Nucleus accumbens (tissue), 56 donors: ENCODE measurements at places on chromosomes 4 and X.

GRCh38 chrX:100208076-100208475, 202.0 kb downstream of the PCDH19 start:
- no peak for DNase-seq

GRCh38 chr4:56941403-56941802, 33.7 kb downstream of the REST start:
- DNase-seq: no peak

DNA sequence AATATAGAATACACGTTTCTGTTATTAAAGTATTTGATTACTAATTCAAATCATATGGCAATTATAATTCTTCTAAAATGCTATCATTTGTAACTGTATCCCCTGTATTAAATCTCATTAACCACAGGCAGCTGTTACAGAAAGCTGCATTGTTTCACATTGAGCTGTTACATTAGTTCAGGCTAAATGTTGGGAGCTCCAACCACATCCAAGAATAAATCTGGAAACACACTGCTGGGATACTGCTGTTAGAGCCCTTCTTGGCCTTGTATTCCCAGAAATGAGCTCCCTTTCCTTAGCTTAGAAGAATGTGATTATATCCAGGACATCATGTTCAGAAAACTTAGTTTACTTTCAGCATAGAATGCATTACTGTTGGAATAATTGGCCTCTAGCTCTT, 48.2 kb downstream of the GUCY1B1 start:
- no peak for DNase-seq

DNA sequence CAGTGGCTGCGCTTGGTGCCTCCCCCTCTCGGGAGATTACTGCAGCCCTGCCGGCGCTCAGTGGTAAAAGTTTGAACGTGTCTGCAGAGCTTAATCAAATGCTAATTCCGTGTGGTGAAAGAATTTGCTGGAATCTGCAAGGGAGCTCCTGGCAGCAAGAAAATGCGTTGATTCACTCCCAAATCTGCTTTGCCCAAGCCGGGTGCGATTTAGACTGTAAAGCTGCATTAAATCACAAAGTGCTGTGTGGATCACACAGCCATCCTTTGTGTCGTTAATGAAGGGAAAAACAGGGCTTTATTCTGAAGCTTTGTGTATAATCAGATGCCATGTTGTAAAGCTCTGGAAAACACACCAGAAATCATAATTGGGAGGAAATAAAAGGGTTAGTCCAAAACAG, 444.1 kb downstream of the BCOR start:
- peak; percentile 2 for DNase-seq

GRCh38 chr4:70533211-70533610, 14.8 kb downstream of the AMTN start:
- no peak for DNase-seq

DNA sequence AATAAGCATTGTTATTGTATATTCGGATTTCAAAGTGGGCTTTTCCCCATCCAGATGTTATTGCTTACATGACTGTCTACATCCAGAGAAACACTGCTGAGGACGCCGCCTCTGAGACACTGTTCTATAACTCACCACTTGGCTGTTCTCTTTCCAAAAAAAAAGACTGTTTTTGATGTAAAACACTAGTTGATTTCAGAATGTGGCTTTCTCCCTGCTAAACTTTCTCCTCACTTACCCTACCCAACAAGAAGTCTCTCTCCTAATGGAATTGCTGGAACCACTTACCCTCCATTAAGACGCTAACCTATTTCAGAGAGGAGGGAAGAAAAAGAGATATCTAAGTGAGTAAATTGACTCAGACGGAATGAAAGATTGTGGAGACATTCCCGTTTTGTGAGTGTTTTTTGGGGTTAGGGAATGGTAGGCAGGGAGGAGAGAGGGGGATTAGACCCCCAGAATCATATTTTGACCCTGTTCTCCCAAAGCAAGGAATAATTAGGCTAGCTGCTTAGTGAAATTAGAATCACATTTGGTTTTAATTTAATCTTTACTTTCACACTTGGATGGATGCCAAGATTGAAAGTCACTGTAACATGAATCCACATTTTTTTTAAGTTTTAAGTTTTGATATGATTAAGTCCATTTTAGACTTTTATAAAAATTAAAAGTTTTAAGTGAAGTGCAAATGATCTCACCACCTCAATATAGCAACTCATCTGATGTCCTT, 174.9 kb downstream of the CHIC2 start:
- no peak for DNase-seq

DNA sequence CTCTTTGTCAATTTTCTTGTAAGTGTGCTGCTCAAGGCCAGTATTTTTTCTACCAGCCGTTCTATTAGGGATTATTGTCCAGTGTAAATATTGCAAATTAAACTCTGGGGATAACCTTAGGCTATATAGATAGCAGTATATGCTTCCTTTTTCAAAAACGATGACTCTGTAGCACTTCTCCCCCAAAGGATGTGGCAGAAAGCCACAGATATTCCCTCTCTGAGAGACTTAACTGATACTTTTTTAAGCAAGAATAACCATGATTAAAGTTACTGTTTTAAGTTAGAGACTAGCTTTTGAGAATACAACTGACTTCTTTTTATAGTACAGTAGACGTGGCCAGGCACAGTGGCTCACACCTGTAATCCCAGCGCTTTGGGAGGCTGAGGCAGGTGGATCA, 130.0 kb downstream of the FHIP1A start:
- DNase-seq: no peak

DNA sequence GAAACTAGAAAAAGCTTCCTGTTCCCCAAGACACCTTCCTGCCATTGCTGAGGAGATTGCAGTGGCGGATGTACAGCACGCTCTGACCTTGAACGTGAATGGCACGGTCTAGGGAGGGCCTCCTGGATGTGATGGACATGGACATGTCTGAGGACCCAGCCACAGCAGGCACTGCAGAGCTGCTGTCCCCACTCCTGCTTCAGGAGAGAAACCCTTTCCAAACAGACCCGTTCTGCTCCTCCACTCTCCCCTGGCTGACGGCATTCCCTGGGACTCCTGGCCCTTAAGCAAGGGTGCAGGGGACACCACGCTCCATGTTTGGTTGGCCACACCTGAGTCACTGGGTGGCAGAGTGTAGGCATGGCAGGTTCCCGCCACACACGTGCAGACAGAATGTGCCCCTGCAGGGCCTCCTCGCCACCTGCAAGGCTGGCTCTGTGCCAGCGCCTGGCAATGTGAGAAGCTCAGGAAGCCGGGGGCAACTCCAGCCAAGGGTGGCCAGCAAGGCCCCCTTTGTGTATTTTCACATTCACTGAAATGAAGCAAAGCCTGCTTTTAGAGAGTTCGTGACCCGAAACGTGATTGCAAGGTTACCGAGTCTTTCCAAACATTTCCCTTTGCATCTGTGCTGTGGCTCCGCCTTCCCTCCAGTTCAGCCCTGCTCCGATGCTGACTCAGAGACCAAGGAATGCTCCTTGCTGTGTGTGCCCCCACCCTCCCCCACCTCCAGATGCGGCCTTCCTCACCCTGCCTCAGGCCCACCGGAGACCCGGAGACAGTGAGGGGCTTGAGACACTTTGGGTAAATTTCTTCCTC, 46.1 kb downstream of the HTRA3 start:
- DNase-seq: no peak

GRCh38 chrX:70485466-70485865, 40.8 kb downstream of the DLG3 start:
- DNase-seq: no peak

GRCh38 chr4:3123181-3123671, 48.7 kb downstream of the HTT start:
- no peak for DNase-seq

- DNase-seq: no peak
Observed at GRCh38 chr4:54566608-54567007, 91.1 kb upstream of the KIT start.

- no peak for DNase-seq
Observed at GRCh38 chr4:148717988-148718387, 275.8 kb upstream of the NR3C2 start.

DNA sequence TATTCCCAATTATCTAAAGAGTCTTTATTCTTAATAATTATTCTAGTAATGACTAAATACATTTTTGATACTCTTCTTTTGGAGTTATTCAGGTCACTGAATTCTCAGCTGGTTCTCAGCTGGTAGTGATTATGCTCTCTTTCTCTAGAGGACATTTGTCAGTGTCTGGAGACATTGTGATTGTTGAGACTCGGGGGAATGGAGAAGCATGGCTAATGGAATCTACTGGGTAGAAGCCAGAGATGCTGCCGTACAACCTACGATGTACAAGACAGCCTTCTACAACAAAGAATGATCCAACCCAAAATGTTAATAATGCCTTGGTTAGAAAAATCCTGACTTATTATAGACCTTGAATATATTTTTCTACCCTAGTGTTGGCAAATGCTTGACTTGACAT, 149.2 kb upstream of the ANKRD50 start:
- no peak for DNase-seq

- no peak for DNase-seq
Observed at GRCh38 chr4:121421594-121421993, 40.8 kb upstream of the QRFPR start.

GRCh38 chrX:131235768-131236545, 53.1 kb downstream of the IGSF1 start:
- no peak for DNase-seq

GRCh38 chrX:12820737-12821136, 29.5 kb downstream of the PRPS2 start:
- DNase-seq: no peak

- DNase-seq: no peak
Observed at GRCh38 chrX:140425712-140426395, 79.0 kb downstream of the SOX3 start.

DNA sequence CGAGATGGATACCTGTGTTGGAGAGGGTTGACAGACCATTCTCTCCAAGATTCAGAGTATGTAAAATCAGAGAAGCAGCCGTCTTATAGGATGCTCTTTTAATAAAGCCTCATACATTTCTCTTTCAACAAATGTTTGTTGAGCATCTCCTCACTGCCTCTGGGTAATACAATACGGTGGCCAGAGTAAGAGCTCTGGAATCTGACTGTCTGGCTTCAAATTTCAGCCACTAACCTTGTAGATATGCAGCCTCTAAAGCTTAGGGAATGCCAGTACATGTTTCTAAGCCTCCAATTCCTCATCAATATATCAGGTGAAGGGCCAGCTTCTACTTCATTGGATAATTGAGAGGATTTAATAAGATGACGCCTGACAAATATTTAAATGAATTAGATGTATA, 61.3 kb downstream of the CLNK start:
- DNase-seq: no peak

DNA sequence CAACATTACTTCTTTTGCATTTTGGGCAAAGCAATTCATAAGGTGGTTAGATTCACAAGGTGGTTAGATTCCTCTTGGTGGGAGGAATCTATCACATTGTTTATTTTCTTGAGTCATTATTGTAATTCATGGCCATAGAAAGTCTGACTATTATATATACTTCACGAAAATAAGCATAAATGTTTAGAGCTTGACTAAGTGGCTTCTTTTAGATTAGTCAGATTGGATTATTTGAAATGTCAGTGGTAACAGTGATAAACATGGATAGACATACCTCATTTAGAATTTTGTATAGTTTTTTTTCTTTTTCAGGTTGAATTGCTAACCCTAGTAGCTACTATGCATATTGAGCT, 24.9 kb upstream of the DYNLT3 start:
- DNase-seq: no peak

DNA sequence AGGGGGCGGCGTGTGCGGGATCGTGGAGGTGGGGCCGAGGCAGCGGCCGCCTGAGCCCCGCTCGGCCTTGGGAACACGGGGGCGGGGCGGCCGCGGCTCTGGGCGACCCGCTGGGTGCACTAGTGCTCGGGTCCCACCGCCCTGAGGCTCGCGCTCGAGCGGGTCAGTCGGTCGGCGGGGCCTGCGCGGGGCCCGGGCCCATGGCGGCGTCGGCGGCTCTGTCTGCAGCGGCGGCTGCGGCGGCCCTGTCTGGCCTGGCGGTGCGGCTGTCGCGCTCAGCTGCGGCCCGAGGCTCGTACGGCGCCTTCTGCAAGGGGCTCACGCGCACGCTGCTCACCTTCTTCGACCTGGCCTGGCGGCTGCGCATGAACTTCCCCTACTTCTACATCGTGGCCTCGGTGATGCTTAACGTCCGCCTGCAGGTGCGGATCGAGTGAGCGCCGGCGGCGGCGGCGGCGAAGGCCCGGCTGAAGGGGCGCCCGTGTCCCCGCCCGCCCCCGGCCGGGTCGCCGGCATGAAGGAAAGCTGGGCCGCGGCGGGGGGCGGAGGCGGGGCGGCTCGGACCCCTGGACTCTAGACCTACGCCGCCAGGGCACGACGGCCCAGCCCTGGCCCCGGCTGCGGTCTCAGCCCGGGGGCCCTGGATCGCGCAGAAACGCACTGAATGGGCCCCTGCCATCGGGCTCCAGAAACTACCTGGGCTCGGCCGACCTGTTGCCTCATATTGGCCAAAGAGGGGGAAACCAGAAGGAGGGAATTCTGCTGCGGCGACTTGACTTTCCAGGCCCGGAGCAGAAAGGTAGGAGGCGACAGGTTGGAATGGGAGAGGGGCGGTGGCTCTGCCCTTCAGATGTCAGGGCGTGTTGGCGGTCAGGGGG, at the start of gene SMIM10L2A:
Gene SMIM10L2A, plus strand, starts transcription at position 13 of the 878 bp plus-strand sequence. Its CDS starts 188 bp downstream, at position 201.
- DNase-seq: no peak

- no peak for DNase-seq
Observed at GRCh38 chr4:129037093-129037492, 56.2 kb downstream of the SCLT1 start.

- DNase-seq: no peak
Observed at GRCh38 chrX:112889400-112889799, 48.8 kb upstream of the AMOT start.

GRCh38 chrX:10842646-10843045, 222.3 kb upstream of the MID1 start:
- no peak for DNase-seq

DNA sequence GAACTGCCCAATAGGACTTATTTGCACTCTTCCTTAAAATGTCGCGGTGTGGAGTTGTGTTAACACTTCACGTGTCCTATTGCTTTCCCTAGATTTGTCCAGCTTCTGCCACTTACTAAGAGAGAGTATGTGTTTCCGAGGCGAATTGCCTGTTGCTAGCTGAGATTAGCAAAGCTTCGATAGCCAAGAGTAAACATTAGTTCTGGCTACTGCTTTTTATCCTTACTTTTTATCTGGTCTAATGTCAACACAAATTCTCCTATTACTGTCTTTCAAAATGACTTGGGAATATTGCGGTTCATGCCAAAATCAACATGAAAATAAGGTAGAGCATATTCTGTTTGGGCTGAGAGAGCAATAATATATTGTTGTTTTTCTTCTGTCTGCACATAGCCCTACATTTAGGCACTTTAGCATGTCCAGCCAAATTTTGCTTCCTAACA, 90.4 kb upstream of the VEGFC start:
- no peak for DNase-seq
